HS-27A (cell line): ENCODE measurements at places on chromosomes 4 and X.

- no peak for DNase-seq
These were observed 176.0 kb downstream of the MGST2 start for GRCh38 chr4:139841464-139842195.

DNA sequence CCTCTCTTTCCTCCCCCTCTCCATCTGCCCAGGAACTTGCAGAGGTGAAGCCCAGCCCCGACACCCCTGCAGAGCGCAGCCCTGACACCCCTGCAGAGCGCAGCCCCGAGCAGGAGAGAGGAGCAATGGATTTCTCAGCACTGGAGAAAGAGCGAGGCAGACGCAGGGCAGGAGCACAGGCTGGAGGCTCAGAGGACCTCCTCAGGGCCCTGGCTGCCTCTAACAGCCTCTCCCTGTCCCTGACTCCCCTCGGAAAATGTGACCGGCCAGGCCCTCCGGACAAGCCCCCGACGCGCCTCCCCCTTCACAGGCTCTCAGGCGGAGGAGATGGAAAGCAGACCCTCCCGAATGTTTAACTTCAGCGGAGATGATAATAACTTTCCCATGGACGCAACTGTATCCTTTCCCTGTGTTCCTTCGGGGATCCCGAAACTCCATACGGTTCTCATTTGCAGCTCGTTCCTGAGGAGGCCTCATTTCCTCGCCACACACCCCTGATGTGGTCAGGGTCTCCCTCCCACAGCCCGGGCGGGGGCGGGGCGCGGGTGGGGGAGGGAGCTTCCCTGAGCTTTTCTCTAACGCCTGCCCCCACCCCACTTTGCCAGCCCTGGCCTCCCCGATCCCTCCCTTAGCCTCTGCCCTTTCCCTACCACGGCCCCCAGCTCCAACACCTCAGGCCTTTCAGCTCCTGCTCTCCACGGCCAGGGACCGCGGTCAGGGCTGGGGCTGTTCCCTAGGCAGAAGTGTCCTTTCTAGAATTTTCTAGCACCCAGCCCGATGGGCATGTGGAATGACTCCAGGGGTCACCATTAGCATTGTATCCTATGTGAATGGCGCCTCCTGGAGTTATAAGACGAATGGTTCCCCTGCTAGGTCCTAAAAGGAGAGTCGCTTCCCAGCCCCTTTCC, 201.1 kb upstream of the BCOR start:
- DNase-seq, result no peak

DNA sequence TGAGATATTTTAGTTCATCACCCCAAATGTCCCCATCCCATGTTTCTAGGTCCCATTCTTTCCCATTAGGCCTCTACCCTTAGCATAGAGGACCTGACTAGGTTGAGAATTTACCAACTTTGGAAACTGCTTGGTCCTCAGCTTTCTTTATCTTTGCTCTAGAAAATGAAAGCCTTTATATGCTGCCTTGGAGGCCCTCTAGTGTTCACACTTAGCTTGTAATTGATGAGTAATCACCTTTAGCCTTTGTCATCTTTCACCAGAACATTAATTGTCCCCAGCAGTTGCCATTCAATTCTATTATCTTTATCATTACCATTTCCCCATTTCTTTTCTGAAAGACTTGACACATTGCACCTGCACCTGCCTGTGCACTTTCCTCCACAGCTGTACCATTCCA, 589.2 kb upstream of the NR3C2 start:
- DNase-seq, result no peak

- DNase-seq, result no peak
These were observed 64.3 kb upstream of the GPR174 start for GRCh38 chrX:79080141-79080540.

GRCh38 chr4:7759216-7759615, 180.4 kb downstream of the AFAP1 start:
- no peak for DNase-seq
